ENCODE measurements at places on chromosomes 7 and 10. TPM values are rescaled to one million over a fixed set of nuclear protein-coding genes. Genes with fewer than 3 reads are reported as not detected.

DNA sequence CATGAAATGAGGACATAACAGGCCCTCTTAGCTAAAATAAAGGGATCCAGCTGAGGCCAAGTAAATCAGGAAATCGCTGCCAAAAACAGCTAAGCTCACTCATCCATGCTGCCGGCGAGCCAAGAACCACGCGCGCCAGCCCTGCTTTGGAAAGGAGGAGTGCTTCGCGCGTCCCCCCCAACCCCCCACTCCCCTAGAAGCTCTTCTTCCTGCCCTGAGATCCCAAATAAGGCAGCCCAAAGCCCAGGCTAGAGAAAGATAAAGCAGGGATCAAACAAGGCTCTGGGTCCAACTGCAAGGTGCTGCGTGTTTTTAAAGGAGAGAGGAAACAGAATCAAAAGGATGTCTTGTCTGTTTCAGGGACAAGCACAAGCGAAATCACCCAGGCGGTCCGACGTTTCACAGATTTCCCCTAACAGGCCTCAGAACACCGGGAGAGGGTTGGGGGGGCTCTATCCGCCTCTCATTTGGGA lies 168.3 kb upstream of the AUTS2 start:
- DNase-seq, result no peak

NCAPG2 gene
- 103 TPM for total RNA-seq

- DNase-seq, result no peak
These were observed 82.4 kb downstream of the DLG5 start for GRCh38 chr10:77844177-77844576.

- no peak for DNase-seq
These were observed 158.4 kb downstream of the NEURL1 start for GRCh38 chr10:103651783-103652476.

- no peak for DNase-seq
These were observed 182.5 kb upstream of the PRSS58 start for GRCh38 chr7:142440219-142440905.

GRCh38 chr7:131249003-131249402 lies 78.7 kb upstream of the MKLN1 start:
- no peak for DNase-seq

DNA sequence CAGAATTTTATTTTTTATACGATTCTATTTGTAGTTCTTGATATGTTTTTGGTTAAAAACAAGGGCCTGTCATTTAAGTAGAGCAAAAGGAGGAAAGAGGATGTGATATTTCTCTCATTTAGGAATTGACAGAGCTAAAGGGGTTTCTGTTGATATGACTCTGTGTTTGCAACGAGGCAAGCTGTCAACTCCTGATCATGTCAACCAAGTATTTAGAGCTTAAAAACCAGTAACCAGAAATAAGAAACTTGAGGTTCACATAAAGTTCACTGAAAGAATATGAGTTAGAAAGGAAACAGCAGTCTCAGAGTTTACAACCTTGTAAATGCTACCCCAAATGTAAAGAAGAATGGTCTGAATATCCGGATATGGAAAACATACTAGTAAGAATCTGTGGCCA lies 434.2 kb downstream of the PARD3 start:
- no peak for DNase-seq

GRCh38 chr10:118028619-118029018 lies 18.1 kb downstream of the RAB11FIP2 start:
- DNase-seq, result no peak

GFRA1 gene
- total RNA-seq, result 0.04 TPM

- DNase-seq, result no peak
These were observed 139.0 kb downstream of the NRF1 start for GRCh38 chr7:129750501-129750900.

FAM180A gene
- not detected for total RNA-seq

ASB13 gene
- total RNA-seq, result 28.8 TPM

DNA sequence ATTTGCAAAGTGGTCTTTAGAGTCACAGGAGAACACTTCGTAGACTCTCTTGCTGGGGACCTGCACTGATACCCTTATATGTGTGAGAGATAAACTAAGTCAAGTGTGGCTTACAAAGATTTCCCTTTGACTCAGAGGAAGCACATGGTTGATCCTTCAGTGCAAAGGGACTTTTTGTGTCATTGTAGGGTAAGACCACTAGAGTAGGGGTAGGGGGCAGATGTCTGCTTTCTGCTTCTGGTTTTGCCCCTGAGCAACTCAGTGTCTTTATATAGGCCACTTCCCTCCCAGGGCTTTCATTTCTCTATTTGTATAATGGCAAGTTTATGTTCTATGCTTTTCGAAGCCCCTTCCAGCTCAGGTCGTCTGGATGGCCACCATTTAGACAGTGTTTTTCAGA lies 281.7 kb downstream of the SORCS3 start:
- no peak for DNase-seq

VKORC1L1 gene
- 31.5 TPM for total RNA-seq

All from K562 (cell line).